HepG2 (cell line): ENCODE measurements at places on chromosomes 11 and 22. TPM values are rescaled to one million over a fixed set of nuclear protein-coding genes. Genes with fewer than 3 reads are reported as not detected.
A peak's percentile ranks its signal among the peaks of the same experiment; 100 is the strongest.

Gene SYT12
- total RNA-seq, result 0.02 TPM in 1 of 2 replicates, not detected in the other

Gene KCNK4
- not detected in 2 replicates for total RNA-seq

Gene GRAP2
- total RNA-seq, result not detected in 2 replicates

Gene VSIG10L2
- total RNA-seq, result not detected in 2 replicates

Gene TUBA8
- 0.17 and 0.35 TPM in 2 replicates for total RNA-seq

Gene SEC14L2
- 4.1 and 5.3 TPM in 2 replicates for total RNA-seq

Gene ART1
- total RNA-seq, result not detected in 2 replicates

Gene NAALAD2
- 5.5 and 8.0 TPM in 2 replicates for total RNA-seq

Gene SIPA1
- total RNA-seq, result 5.4 and 5.8 TPM in 2 replicates

GRCh38 chr11:34250732-34251588, 106.8 kb downstream of the ABTB2 start:
- no peaks in the 10 kb centered on the region for H3K27me3 ChIP-seq
- no peaks in the 10 kb centered on the region for H3K36me3 ChIP-seq
- no peak overlapping the region for H3K4me3 ChIP-seq
- H3K27ac ChIP-seq, result no peak overlapping the region
- DNase-seq, result no peak

- H3K36me3 ChIP-seq, result no peaks in the 10 kb centered on the region
- H3K4me3 ChIP-seq, result peak overlapping the region; percentile 57; the same call in 1 of the 2 replicates
- H3K27me3 ChIP-seq, result peaks cover 5% of the 10 kb centered on the region; the same call in 1 of the 2 replicates
- H3K4me1 ChIP-seq, result peaks cover 56% of the 10 kb centered on the region
Measured at GRCh38 chr11:77086521-77087472, 15.8 kb upstream of the OMP start.

GRCh38 chr11:27174021-27174420, 133.4 kb downstream of the BBOX1 start:
- DNase-seq, result peak; percentile 8
- H3K4me3 ChIP-seq, result no peak overlapping the region
- no peaks in the 10 kb centered on the region for H3K36me3 ChIP-seq
- peaks cover 17% of the 10 kb centered on the region for H3K4me1 ChIP-seq
- no peaks in the 10 kb centered on the region; the same call in 1 of the 2 replicates for H3K27me3 ChIP-seq
- H3K27ac ChIP-seq, result no peak overlapping the region

DNA sequence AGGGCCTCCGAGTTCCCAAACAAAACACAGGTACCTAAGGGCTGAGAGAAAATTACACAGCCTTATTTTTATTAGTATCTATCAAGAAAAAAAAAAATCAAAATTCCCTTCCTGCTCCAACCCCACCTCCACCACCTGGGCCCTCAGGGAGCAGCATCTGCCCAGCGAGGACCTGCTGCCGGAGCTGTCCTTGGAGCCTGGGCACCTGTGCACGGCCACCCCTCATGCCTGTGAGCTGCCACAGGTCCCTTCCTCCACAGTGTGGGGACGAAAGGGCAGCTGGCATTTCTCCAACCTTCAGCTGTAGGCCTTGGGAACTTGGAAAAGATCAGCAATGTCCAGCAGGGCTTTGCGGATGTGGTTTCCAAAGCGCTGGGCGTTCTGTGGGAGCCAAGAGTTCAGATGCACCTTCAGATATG, 6.3 kb upstream of the SYCE3 start:
- H3K27me3 ChIP-seq, result no peaks in the 10 kb centered on the region
- H3K4me1 ChIP-seq, result peaks cover 34% of the 10 kb centered on the region
- H3K27ac ChIP-seq, result peak overlapping the region; percentile 83
- DNase-seq, result peak; percentile 78

- H3K36me3 ChIP-seq, result no peaks in the 10 kb centered on the region
- H3K27ac ChIP-seq, result no peak overlapping the region
- no peaks in the 10 kb centered on the region for H3K27me3 ChIP-seq
Measured at GRCh38 chr11:30508594-30508993, 77.6 kb downstream of the MPPED2 start.

DNA sequence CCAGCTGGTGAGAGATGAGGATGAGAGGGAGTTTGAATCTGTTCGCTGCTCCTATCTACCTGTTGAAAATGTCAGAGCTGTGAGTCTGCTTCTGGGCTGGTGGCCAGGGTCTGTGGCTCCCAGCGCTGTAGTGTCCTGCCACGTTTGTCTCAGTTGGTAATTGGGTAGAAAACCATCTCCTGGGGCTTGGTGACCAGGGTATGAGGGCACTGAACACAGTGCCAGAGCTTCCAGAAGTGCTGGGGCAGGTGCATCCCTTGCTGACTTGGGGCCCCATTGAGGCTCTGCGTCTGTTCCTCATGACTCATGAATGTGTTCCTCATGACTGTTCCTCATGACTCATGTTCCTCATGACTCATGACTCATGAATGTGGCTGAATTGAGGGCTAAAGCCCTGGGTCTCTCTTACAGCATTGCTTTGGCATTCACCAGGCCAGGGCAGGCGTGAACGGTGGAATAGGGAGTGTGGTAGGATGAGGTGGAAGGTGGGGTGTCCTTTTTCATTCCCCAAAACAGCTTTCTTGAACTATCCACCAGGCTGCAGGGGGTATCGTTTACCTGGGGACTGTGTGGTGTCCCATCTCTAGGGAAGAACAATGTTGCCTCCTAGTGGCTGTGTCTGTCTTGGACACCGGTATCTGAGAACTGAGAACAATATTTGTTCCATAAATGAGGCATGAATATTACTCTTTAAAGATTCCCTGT, 139.5 kb downstream of the COMMD9 start:
- H3K4me1 ChIP-seq, result no peaks in the 10 kb centered on the region
- H3K4me3 ChIP-seq, result no peak overlapping the region
- no peaks in the 10 kb centered on the region for H3K36me3 ChIP-seq
- H3K27me3 ChIP-seq, result no peaks in the 10 kb centered on the region

GRCh38 chr11:125593114-125593820, 615 bp downstream of the STT3A start:
- peaks cover 37% of the 10 kb centered on the region for H3K4me1 ChIP-seq
- peak overlapping the region; percentile 72 for H3K27ac ChIP-seq
- H3K36me3 ChIP-seq, result peaks cover 1% of the 10 kb centered on the region
- peak overlapping the region; percentile 90 for H3K4me3 ChIP-seq

DNA sequence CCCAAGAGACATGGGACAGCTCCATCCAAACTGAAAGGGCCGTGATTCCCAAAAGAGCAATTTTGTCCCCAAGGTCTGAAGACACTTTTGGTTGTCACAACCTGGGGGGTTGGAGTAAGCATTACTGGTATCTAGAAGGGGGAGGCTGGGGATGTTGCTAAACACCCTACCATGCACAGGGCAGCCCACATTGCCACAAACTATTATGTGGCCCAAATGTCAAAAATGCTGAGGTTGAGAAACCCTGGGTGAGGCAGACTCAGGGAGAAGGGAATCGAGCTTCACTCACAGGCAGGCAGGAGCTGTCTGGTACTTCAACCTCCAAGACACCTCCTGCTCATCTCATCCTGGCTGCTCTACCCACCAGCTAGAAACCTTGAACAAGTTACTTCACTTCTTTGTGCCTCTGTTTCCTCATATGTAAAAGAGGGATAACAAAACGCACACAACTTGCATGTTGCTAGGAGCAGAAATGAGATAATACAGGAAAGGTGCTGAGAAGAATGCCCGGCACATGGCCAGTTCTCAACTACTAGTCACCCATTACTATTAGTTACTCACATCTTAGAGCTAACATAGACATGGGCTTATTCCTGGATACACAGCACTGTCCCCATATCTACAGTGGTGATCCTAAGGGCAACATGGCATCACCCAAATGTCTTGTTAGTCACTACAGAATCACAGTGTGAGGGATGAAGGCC, 8.8 kb downstream of the SERPIND1 start:
- H3K36me3 ChIP-seq, result peaks cover 38% of the 10 kb centered on the region
- H3K27me3 ChIP-seq, result no peaks in the 10 kb centered on the region
- H3K27ac ChIP-seq, result peak overlapping the region; percentile 21
- DNase-seq, result no peak
- H3K4me3 ChIP-seq, result no peak overlapping the region

GRCh38 chr11:17525570-17525969, 18.6 kb downstream of the USH1C start:
- no peak overlapping the region for H3K4me3 ChIP-seq
- no peaks in the 10 kb centered on the region for H3K36me3 ChIP-seq
- H3K27me3 ChIP-seq, result peaks cover 15% of the 10 kb centered on the region
- H3K27ac ChIP-seq, result no peak overlapping the region
- H3K4me1 ChIP-seq, result peaks cover under 1% of the 10 kb centered on the region

DNA sequence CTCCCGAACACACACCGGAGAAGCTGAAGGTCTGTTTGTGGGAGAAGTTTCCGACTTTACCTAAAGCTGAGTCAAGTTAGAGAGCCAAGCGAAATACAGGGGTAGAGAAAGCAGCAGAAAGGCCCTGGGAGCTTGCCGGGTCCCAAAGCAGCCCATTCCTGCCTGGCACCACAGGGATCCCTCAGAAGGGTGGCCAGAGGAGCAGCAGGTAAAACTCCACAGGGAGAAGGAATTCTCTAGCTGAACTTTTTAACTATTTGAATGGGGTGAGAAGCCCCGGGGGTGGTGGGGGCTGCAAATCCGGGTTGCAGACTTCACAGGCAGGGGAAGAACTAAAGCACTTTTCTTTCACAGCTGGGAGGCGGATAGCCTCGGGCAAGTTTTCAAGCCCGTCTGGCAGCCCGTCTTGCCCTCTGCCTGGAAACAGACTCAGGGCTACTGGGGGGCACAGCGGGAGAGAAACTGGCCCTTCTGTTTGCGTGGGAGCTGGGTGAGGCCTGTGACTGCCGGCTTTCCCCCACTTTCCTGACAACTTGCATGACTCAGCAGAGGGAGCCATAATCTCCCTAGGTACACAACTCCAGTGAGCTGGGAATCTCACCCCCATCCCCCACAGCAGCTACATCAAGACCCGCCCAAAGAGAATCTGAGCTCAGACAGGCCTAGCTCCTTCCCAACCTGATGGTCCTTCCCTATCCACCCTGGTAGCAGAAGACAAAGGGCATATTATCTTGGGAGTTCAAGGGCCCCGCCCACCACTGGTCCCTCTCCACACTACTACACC, 311.0 kb downstream of the SBF2 start:
- H3K36me3 ChIP-seq, result no peaks in the 10 kb centered on the region
- peaks cover 13% of the 10 kb centered on the region for H3K4me1 ChIP-seq
- H3K27ac ChIP-seq, result peak overlapping the region; percentile 58
- peak; percentile 71 for DNase-seq
- no peaks in the 10 kb centered on the region for H3K27me3 ChIP-seq

DNA sequence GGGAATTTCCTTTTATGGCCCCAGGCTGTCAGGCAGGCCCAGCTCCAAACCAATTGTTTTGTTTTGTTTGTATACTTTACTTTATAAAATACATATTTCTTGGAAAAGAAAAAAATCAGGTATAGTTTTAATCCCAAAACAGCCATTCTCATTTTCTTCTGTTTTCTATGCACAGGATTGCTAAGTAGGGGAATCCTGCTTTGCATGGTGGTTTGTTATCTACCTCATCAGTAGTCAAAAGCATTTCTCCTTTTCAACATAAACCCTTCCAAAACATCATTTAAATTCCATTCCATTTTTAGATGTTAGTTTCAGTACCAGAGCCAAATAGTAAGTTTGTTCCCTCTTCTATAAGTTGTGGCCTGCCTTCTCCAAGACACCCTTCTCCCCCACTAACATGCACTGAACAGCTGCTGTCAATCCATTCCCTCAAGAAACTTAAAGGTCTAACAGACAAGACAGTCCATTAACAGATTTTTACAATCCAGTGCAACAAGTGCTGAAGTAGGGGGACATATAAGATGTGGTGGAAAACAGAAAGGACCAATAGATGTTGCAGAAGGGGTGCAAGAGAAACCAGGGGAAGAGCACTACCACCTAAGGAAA, 3.7 kb downstream of the ILK start:
- H3K4me3 ChIP-seq, result no peak overlapping the region
- peaks cover 53% of the 10 kb centered on the region for H3K4me1 ChIP-seq
- no peaks in the 10 kb centered on the region for H3K27me3 ChIP-seq
- DNase-seq, result no peak
- H3K36me3 ChIP-seq, result peaks cover 21% of the 10 kb centered on the region

DNA sequence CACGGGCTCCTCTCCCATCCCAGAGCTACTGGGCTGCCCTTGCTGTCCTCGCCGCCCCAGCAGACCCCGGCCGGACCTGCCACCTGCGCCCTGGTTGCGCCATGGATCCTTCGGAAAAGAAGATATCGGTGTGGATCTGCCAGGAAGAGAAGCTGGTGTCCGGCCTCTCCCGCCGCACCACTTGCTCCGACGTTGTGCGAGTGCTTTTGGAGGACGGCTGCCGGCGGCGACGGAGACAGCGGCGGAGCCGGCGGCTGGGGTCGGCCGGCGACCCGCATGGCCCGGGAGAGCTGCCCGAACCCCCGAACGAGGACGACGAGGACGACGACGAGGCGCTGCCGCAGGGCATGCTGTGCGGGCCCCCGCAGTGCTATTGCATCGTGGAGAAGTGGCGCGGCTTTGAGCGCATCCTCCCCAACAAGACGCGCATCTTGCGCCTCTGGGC, 382 bp downstream of the RASSF10 start:
- H3K36me3 ChIP-seq, result no peaks in the 10 kb centered on the region
- H3K4me1 ChIP-seq, result peaks cover 62% of the 10 kb centered on the region
- no peak overlapping the region for H3K4me3 ChIP-seq
- H3K27ac ChIP-seq, result no peak overlapping the region
- DNase-seq, result no peak

DNA sequence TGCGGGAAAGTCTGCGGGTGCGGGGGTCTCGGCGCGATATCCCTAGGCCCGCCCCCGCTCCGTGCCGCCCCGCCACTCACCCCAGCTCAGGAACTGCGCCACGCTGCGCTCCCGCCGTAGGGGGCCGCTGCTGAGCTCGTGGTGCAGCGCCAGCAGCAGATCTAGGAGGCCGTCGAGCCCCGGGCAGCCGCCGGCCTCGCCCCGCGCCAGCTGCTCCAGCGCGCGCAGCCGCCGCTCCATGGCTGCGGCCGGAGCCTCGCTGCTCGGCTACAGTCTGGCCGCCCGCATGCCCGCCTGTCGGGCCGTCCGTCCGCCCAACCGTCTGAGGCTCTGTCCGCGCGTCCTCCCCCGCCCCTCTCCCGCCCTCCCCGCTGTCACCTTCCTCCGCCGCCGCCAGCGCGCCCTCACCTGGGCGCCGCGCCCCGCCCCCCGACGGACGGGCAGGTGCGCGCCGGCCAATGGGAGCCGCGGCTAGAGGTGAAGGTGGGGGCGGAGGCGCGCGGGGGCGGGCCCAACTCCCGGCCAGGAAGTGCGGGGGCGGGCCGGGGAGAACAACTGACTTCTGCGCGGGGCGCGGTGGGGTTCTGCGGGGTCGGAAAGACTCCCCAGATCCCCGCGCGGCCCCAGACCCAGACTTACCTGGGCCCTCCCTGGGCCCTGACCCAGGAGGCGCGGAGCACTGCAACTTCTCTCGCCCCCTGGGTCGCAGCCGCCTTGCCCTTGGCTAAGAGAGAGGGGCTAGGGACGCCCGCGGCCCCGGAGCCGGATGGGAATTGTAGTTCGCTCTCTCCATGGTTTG, at the start of gene CDC42BPG:
TSS of gene CDC42BPG (minus strand) at position 324 of the 799 bp plus-strand sequence. CDS start at position 240, 84 bp downstream.
- no peaks in the 10 kb centered on the region; the same call in 2 of the 3 replicates for H3K27me3 ChIP-seq
- peak within 1 kb of the TSS; percentile 15 for H3K27ac ChIP-seq
- peaks cover 71% of the 10 kb centered on the region for H3K4me1 ChIP-seq
- peak; percentile 27 for DNase-seq
- peak within 1 kb of the TSS; percentile 84 for H3K4me3 ChIP-seq

- H3K27ac ChIP-seq, result no peak overlapping the region
- no peak overlapping the region for H3K4me3 ChIP-seq
- no peaks in the 10 kb centered on the region for H3K36me3 ChIP-seq
- no peaks in the 10 kb centered on the region for H3K27me3 ChIP-seq
Measured at GRCh38 chr11:132187814-132188213, 817.4 kb downstream of the NTM start.

GRCh38 chr11:34332524-34332923, 25.3 kb downstream of the ABTB2 start:
- H3K36me3 ChIP-seq, result no peaks in the 10 kb centered on the region
- peaks cover 92% of the 10 kb centered on the region for H3K4me1 ChIP-seq
- DNase-seq, result peak; percentile 80
